Kidney glomerular epithelial cell (primary cell): ENCODE measurements at places on chromosomes 5 and 9.

DNA sequence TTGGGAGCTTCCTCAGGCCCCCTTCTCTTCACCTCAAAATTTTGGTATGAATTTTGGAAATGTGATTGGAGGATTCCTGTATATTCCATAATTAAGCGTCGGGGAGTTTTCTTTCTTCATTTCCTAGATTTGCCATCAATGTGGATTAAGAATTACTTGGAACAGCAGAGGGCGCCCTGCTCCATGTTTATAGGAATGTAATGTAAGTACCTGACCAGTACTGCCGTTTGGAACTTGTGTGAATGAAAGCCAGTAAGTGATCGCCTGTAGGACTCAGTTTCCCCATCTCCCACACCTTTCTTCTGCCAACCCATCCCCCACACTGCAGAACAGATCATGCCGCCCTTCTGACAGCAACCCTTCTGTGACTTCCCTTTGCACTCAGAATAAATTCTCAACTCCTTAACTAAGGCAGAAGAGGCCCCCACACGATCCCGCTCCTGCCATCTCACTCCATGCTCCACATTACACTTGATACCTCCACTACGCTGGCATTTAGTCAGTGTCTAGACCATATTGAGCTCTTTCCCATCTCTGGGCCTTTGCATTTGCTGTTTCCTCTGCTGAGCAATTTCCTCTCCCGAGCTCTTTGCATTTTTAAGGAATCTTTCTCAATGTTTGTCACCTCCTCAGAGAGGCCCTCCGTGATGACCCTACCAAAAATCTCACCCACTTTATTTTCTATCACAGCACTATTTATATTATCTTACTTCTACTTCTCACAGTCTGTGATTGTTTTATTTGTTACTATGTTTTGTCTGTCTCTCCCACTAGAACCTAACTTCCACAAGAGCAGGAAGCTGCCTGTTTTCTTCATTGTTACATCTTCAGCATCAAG is 79.5 kb upstream of the HTR4 start:
- peak; percentile 61 for DNase-seq

- no peak for DNase-seq
Observed at GRCh38 chr5:88663793-88664216, 219.2 kb downstream of the MEF2C start.

DNA sequence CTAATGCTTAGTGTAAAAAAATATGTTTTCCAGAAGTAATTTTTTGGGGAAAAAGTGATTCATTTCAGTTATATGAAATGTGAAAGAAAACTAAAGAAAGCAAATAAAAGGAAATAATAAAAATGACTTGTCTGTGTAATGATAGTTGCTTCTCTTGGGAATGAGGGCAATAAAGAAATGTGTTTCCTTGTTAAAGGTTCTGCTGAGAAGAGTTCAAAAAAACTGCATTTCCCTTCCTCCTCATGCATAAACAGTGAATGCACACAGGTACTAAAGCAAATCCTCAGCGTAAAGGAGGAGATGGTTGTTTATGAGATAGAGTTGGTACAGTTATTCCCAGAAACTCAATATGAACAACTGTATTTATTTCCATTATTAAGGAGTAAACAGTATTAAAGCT is 307.6 kb downstream of the GLIS3 start:
- no peak for DNase-seq

- DNase-seq = peak; percentile 1
Observed at GRCh38 chr5:78472469-78473106, 112.2 kb downstream of the SCAMP1 start.

DNA sequence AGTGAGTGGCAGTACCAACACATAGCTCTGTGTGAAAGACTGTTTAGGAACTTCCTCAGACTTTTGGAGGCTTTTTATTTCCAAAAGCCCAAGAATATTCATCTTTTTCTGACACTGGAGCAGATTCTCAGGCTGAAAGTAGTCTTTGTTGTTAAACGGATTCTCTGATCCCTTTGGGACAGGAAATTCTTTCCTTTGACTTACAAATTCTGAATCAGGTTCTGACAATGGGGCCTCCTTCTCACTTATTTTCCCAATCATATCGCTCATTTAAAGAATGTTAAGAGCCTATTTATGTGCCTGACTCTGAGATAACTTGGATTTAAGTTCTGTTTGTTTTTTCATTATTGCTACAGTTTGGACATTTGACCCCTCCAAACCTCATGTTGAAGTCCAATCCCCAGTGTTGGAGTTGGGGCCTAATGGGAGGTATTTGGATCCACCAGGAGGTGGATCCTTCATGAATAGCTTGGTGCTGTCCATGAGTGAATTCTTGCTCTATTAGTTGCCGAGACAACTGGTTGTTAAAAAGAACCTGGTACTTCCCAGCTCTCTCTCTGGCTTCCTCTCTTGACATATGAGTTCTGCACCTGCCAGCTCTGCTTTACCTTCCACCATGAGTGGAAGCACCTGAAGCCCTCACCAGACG is 4.1 kb upstream of the ADGRV1 start:
- no peak for DNase-seq

DNA sequence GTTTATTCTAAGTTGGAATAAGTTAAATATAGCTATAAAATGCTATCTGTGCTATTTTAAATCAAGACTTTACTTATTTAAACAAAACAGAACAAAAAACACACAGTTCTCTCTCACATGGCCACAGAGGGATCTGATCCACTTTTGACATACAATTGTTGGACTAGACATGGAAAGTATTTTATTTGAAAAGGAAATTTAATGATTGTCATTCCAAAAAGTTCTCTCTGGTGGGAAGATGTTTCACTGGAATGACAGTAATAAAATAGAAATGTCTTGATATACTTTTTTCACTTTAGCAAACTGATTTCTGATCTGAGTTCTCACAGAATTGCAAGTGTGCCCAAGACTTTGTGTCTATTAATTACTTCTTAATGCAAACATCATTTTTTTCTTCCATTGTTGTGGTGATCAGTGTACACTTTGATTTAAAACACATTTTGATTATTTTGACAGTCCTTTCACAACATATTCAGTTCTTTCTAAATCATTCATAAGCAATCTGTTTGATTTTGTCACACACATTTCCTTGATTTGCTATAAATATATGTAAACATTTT is 30.1 kb upstream of the MINAR2 start:
- DNase-seq = no peak

DNA sequence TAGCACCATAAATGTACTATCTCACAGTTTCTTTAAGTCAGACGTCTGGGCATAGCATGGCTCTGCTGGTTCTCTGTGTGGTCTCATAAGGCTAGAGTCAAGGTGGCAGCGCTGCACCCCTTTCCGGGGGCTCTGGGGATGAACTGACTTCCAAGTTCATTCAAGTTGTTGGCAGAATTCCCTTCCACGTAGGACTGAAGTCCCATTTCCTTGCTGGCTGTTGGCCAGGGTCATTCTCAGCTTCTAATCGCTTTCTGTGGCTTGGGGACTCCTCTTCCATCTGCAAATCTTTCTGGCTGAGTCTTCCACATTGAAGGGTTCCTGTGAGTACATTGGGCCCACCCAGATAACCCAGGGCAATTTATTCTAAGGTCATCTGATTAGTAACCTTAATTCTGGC is 211.0 kb downstream of the AGTPBP1 start:
- no peak for DNase-seq
